ENCODE measurements at places on chromosomes 6 and 20.
A peak's percentile ranks its signal among the peaks of the same experiment; 100 is the strongest.

DNA sequence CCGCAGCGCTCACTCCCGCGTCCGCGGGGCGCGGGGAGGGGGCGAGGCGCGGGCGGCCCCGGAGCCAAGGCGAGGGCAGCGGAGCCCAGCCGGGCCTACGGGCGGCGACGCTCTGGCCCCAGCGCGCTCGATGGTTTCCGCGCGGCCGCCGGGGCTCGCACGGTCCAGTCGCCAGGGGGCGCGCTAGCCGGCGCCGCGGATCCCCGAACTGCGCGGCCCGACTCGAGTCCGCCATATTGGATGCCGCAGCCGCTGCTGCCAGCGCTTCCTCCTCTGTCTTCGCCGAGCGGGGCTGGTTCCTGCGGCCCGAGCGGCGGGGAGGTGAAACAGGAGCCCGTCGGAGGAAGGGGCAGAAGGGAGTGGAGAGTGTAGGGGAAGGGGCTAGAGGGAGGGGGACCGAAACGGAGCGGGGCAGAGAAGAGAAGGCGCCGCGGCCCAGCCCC is at the start of gene SCAF8:
TSS of gene SCAF8 (plus strand) at position 234 of the 443 bp plus-strand sequence. CDS start 485 bp downstream, outside the sequence.
- peak; percentile 86 for DNase-seq

DNA sequence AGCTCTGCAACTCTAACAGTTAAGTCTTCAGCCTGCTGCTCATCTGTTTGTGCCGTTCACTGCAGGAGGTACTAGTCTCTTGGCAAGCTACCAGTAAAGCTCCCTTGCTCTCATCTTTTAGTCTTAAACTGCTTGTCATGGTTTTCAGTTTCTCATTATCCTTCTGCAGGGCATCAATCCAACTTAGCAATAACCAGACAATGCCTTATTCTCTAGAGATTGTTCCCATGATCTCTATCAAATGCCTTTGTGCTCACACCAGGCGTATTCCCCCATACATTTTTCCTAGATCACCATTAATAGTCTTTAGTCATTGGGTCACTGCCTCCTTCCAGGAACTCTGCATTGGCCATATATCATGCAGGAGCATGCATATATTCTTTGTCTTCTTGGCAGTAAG is 171.3 kb downstream of the GRM1 start:
- no peak for DNase-seq

GRCh38 chr6:73823832-73824231 is 127.8 kb downstream of the CD109 start:
- no peak for DNase-seq

- no peak for DNase-seq
Observed at GRCh38 chr20:19658137-19658536, 99.9 kb upstream of the RIN2 start.

All from right lobe of liver (tissue), 6 donors.